ENCODE measurements at places on chromosomes 11 and 22.

DNA sequence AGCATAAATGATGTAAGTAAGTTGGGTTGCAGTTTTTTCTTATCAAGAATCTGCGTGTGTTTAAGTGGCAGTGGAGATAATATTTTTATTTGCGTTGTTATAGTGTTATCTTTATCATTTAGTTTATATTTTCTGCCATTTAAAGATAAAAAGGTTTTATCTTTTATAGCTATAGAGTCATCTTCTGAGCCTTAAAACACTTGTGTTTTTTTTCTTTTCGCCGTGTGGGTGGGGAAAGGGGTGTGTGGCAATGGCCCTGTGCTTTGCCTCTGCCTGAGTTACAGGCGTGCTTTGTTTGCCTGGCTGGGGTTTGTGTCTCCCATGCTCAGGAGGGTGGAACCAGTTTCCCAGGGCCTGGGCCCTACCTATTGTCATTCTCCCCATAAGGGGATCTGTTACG lies 16.2 kb downstream of the ARHGEF12 start:
- DNase-seq, result no peak

DNA sequence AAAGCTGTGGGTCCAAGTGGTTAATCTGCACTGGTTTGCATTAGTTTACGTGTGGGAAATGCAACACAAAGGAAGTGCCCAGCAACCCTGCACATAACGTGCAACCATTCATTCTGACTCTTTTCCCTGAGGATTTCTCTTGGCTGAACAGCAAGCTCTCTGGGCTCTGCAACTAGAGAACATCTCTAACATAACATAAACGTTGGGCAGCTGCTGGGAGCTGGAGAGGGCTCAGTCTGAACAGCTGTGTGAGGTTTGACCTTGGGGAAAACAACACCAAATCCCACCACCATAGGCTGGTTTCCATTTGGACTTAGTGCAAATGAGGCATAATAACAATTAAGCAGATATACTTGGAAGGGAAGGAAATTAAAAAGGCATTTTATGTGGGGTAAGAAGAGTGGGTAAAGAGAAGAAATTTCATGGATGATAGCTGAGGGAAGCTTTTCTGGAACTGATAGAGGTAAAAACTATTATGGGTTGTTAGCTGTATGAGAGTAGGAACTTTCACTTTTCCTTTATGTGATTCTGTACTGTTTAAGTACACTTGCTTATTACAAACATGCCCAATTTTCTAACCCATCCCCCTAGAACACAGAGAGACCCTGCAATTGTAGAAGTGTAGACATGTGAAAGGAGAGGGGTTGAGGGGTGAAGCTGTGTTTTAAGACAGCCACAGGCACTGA lies 76.2 kb downstream of the SNX19 start:
- DNase-seq, result no peak

- DNase-seq, result no peak
Measured at GRCh38 chr11:44797886-44798606, 71.3 kb downstream of the TSPAN18 start.

DNA sequence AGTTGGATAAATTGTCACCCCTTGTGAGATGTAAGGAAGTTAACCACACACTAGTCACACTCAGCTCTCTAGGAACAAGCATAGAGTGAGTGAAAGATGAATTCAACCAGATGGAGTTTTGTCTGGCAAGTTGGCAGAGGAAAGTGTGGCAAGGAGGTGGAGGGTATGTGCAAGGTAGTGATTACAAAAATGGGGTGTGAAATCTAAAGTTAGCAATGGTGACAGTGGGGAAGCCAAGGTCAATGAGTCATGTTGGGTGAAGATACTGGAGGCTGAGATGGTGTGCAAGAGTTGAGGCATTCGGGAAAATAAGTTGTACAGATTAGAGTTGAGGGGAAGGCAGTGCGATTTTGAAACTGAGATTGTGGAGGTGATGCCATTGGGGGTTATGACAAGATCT lies 33.7 kb downstream of the MRGPRX2 start:
- no peak for DNase-seq

DNA sequence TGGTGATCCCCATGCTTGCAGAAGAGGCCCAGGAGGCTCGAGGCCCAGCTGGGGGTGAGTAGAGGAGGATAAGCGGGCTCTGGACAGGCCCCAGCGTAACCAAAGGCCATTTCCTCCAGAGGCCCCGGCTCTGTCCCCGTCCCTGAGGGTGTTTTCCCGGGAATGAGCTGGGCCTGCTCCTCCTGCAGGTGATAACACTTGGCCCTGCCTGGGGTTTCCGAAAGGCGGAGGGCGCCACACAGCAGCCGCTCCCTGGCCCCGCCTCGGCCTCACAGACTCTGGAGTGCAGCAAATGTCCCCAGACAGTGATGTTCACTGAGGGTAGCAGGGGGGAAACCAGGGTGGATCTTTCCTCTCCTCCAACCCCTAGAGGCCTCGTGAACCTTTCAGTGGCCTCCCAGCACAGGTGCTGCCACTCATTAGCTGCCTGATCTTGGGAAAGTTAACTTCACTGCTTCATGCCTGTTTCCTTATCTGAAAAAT lies 10.5 kb upstream of the MGAT3 start:
- DNase-seq, result no peak

DNA sequence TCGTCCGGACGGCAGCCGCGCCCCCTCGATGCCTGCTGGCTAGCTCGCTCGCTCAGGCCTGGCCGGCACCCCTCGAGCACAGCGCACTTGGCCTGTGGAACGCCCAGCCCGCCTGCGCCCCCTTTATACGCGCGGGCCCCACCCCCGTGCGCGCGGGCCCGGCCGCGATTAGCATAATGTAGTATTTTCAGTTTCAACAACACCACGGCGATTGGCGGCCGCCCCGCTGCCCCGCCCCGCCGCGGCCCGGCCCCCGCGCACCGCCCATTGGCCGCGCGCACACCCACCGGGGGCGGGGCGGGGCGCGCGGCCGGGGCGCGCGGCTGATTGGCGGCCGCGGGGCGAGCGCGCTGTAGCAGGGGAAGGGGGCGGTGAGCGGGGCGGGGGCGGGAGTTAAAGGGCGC lies at the start of gene CDKN1C:
Gene CDKN1C, minus strand, starts transcription at position 98 of the 404 bp plus-strand sequence. CDS start 319 bp downstream, outside the sequence.
- peak; percentile 62 for DNase-seq

All from stimulated activated CD4-positive, alpha-beta T cell treated with anti-CD3 and anti-CD28 coated beads, Interleukin-1b, Interleukin-23, amount 100 ng/mL, for 1 hour (primary cell).